ENCODE measurements at places on chromosomes 16 and 17.

GRCh38 chr17:41467561-41467960, 375 bp upstream of the KRT32 start:
- no peak for DNase-seq

GRCh38 chr17:11589716-11590115, 8.6 kb upstream of the DNAH9 start:
- DNase-seq, result no peak

DNA sequence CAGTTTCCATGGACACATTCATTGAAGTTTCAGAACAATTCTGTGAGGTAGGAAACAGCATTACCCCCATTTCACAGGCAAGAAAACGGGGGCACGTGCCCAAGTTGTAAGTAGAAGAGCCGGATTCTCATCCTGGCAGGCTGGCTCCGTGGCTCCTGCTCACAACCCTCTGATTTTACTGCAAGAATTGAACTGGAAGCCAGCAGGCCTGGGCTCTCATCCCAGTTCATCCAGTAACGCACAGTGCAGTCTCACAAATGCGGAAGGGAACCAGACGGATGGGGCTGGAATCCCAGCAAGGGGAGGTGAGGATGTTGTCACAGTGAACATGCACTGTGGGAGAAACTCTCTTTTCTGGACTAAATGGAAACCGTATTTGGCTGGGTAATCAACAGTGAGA, 40.7 kb upstream of the DOC2B start:
- DNase-seq, result no peak

DNA sequence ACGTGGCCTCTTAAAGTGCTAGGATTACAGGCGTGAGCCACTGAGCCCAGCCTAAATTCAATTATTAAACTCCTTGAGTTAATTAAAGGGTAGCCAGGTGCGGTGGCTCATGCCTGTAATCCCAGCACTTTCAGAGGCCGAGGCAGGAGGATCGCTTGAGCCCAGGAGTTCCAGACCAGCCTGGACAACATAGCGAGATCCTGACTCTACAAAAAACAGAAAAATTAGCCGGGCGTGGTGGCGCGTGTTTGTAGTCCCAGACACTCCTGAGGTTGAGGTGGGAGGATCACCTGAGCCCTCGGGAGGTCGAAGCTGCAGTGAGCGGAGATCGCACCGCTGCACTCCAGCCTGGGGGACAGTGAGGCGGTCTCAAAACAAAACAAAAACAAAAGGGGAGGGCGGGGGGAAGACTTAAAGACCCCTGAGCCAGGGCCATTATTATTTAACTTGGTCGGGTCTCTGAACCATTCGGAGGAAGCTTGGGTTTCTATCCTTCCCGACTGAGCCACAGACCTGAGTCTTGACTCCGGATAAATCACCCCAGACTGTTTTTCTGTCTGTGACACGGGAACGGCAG, 19.5 kb downstream of the BCL7C start:
- no peak for DNase-seq

GRCh38 chr16:74575807-74576643, 30.9 kb downstream of the GLG1 start:
- no peak for DNase-seq

DNA sequence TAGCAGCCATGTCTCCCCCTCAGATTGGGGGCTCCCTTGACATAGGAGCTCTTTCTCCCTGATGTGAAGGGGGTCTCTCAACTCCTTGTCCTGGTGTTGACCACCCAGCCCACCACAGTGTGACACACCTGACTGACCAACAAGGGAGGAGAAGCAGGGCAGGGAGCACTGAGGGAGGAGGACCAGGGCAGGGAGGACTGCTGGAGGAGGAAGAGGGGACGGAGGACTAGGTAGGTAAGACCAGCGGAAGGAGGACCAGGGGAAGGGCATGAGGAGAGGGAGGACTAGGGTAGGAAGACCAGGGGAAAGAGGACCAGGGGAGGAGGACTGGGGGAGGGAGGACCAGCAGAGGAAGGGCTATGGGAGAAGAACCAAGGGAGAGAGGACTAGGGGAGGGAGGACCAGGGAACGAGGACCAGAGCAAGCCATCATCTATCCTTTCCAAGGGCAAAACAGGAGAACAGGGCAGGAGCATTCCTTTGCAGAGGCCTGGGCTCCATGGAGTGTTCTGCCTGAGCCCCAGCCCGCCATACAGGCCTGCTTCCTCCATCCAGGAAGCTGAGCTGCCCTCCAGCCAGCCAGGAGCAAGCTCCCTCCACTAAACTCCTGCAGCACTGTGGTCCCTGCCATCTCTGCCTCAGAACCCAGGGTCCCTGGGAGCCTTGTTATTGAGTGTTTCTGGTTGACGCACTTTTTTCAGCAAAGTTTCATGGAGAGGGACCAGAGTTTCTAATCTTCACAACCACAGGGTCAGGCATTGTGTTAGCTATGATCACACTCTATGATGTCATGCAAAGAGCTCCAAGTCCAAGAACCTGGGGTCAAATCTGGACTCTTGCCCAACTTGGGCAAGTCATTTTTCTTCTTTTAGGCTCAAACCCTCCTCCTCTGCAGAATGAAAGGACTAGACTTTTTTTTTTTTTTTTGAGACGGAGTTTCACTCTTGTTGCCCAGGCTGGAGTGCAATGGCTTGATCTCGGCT, 15.4 kb upstream of the KRT17 start:
- no peak for DNase-seq

- no peak for DNase-seq
These were observed 20.3 kb downstream of the ALOX15B start for GRCh38 chr17:8059131-8059530.

GRCh38 chr16:85653290-85653891, 35.4 kb downstream of the GINS2 start:
- no peak for DNase-seq
